Stimulated activated CD4-positive, alpha-beta T cell treated with anti-CD3 and anti-CD28 coated beads, Interleukin-2, amount 100 ng/mL, for 48 hours (primary cell): ENCODE measurements at places on chromosomes 3 and 15.

DNA sequence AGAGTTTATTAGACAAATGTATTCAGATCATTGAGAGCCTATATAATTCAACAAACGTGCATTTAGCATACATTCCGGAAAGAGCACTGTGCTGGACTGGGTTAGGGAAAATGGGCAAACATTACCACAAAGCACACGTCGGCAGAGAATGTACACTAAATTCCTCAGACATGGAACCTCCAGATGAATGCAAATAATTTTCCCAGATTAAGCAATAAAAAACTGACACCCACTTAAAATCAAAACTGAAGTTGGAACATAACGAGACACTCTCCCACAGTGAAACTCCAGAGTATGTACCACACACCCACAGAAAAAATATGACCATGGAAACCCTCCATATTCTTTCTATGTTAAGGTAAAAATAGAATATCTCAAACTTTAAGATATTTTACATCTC lies 4.8 kb downstream of the SECISBP2L start:
- DNase-seq, result no peak

- no peak for DNase-seq
Observed at GRCh38 chr3:106877627-106878026, 499.6 kb upstream of the CCDC54 start.

DNA sequence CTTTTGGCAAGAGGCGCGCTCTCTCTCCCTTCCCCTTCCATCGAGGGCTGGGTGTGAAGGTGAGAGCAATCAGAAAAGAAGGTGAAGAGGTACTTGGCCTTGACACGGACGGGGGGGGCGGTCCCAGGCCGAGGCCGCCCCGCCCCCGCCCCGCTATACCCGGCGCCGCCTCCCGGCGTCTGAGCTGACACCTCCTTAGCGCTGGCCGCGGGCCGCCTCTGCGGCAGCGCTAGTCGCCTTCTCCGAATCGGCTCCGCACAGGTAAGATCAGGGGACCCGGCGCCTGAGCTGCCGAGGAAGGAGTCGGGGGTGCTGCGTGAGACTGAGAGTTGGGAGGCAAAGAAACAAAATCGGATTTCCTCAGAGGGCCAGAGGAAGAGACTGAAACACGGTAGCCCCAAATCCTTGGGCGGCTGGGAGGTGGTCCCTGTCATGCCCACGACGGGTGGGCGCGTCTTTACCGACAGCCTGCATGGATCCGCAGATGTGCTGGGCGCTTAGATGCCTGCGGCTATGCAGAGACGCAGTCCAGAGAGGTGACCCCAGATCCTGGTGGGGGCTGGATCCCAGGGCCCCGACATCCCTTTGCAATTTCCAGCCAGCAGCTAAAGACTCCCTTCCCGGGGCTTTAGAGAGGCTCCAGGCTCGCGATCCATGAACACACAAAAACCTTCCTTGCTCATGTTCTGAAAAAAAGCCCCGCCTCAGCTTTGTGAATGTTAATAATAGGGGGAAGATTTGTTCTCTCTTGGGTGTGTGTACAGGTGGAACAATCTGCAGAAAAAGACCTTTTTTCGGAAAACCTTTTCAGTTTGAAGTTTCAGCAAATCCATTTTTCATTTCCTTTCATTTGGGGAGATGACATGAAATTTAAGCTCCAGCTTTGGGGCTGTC lies at the start of gene ENTPD3:
ENTPD3 (plus strand) TSS at position 184 of the 894 bp plus-strand sequence. CDS start 874 bp downstream, outside the sequence.
- peak; percentile 6 for DNase-seq

- no peak for DNase-seq
Observed at GRCh38 chr3:71011565-71012287, 571.8 kb downstream of the FOXP1 start.
